ENCODE measurements at places on chromosomes 1 and 21. TPM values are rescaled to one million over a fixed set of nuclear protein-coding genes. Genes with fewer than 3 reads are reported as not detected.

GRCh38 chr1:182910143-182910542 is 42.8 kb downstream of the SHCBP1L start:
- DNase-seq, result no peak

DNA sequence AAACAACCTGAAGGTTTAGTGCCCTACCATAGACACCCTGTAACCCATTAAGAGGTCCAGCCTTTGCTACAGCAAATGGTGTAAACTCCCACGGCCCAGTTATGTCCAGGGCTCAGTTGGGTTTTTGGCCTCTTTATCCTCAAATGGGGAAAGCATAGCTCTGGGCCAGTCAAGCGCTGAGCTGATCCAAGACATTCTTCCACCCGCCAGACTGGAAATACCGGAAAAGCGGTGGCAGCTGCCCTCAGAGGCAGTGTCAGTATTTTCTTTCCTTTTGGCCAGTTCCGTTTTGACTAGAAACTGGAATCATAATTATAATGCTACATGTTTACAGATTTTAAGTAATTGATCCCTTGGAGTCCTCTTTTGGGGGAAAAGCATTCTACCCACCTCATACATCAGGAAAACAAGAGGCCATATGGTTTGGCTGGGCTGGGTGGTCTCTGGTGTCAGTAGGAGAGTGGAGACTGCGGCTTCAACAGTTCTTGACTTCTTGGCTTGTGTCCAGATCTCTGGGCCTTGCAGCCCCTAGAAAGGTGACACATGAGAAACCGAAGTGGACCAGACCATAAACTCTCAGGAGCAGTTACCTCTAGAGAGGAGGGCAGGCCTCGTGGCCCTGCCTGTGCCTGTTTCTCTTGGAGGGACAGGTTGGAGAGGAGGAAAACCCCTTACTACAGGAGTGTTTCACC is 30.2 kb upstream of the CLDN14 start:
- no peak for DNase-seq

DNA sequence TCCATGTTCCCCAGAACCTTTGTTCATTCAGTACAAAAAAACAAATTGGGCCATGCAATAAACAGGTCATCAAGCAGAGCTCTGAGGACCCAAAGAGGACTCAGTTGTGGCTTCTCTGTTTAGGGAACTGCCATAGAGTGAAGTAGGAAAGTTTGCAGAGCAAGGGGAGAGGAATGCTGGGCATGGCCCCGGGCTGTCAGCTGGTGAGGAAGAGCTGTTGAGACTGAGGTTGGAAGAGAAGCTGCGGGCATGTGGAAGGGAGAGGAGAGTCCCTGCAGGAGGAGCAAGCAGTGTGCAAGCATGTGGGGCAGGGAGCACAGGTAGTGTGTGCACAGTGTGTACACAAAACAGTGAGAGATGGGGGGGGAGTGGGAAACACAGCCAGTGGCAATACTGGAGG is 71.8 kb downstream of the NTPCR start:
- no peak for DNase-seq

DNA sequence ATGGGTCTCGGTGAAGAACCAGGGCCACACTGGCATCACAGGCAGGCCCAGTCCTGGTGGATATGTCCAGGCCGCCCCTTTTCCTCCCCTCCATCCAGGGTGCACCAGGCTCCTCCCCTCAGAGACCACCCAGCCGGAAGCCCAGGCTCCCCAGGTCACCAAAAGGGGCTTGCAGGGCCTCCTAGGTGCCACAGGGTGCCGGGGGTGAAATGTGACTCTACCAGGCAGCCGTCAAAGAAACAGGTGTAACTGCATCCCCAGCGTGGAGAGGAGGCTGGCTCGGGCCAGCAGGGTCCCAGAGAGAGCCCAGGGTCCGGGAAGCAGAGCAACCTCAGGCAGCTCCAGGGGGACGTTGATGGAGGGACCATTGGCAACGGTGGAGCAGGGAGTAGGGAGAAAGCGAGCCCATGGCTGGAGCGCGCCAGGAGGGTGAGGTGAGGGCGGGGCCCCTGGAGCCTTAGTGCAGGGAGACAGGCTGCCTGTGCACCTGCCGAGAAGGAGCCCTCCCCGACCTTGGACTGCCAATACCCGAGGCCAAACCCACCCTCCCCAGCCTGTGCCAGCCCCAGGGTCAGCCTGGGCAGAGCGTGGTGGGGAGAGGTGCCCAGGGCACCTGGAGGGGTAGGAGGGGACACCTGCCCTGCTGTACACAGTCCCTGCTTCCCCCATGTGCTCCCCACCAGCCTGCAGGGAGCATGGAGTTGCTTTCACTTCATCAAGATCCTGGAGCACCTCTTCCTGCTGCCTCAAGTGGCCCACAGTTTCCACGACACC is 48.3 kb upstream of the POFUT2 start:
- DNase-seq, result no peak

DNA sequence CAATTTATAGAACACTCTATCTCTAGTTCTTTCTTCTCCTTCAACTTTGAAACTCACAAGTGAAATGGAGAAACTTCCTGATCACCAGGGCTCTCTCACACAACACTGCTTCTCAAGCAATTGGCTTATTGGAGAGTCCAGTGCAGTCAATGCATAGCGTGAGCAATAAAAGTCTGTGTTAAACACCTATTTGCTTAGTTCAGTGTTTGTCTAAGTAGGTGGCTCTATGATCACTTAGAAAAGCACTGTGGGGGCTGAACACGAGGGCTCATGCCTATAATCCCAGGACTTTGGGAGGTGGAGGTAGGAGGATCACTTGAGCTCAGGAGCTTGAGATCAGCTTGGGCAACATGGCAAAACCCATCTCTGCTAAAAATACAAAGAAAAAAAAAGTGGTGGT is 12.2 kb downstream of the CTSS start:
- no peak for DNase-seq

DNA sequence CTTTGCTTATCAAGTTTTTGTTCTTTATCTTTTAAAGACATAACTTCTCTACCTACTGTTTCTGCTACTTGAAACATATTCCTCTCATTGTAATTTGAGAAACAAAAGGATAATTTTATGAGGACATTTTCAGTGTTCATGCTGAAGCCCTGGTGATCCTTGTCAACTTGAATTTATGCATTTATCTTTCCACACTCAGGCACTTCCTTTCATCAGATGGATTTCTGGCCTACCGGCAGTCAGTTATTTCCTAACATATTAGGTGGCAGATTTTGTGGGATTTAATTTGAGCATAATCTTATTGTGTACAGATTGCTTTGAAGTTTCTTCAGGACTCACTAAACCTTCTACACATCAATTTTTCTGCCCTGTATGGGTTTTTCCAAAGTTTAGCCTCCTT is 75.0 kb downstream of the RGL1 start:
- peak; percentile 22 for DNase-seq

DNA sequence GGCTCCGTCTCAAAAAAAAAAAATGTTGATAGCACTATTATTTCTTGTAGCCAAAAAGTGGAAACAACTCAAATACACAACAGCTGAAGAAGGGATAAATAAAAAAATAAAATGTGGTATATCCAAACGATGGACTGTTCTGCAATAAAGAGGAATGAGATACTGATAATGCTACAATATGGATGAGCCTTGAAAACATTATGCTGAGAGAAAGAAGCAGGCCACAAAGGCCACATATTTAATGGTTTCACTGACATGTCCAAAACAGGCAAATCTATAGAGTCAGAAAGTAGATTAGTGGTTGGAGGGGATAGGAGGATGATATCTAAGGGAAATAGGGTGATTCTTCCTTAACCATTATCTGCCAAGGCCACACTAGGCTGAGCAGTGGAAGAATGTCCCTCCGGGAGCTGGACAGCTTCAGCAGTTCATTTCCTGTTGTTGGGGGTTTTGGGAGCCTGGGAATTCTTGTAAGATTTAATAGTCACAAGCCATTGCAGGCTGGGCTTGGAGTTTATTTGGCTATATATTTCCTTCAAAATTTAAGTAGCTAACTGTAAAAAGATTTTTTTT is 53.5 kb downstream of the ST3GAL3 start:
- peak; percentile 29 for DNase-seq

Gene KAZN
- total RNA-seq, result 8.6 TPM

DNA sequence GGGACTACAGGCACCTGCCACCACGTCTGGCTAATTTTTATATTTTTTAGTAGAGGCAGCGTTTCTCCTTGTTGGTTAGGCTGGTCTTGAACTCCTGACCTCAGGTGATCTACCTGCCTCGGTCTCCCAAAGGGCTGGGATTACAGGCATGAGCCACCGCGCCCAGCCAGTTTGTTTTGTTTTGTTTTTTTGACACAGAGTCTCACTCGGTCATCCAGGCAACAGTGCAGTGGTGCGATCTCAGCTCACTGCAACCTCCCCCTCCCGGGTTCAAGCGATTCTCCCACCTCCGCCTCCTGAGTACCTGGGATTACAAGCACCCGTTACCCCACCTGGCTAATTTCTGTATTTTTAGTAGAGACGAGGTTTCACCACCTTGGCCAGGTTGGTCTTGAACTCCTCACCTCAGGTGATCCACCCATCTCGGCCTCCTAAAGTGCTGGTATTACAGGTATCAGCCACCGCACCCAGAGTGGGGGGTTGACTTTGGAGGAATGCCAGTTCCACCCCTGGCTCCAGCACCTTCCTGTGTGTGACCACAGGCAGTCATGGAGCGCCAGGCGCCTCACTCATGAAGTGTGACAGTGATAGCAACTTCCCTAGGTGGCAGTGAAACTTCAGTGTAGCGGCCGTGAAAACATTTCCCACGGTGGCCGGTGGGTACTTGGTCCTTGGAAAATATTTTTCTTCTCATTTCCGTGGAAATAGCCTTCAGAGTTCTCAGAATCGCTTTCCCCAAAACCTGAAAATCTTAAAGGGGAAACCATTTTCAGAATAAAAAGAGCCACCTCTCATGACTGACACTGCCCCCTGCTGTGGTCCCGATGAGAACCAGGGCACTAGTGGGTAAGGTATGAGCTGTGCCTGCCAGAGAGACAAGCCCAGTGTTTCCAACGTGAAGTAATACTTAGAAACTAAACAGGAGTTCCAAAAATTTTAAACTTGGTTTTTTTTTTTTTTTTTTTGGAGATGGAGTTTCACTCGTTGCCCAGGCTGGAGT is 48.6 kb downstream of the WDR4 start:
- no peak for DNase-seq

Gene C8B
- not detected for total RNA-seq

DNA sequence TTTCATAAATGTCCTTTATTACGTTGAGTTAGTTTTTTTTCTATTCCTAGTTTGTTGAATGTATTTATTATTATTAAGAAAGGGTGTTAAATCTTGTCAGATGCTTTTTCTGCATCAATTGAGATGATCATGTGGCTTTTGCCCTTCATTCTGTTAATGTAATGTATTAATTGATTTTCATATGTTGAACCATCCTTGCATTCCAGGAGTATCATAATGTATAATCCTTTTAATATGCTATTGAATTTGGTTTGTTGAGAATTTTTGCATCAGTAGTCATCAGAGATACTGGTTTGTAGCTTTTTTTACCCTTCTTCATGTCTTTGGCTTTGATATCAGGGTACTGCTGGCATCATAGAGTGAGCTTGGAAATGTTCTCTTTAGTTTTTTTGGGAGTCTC is 100.0 kb downstream of the POFUT2 start:
- DNase-seq, result no peak

Gene OR2AK2
- not detected for total RNA-seq

Gene RBM11
- total RNA-seq, result 0.32 TPM

DNA sequence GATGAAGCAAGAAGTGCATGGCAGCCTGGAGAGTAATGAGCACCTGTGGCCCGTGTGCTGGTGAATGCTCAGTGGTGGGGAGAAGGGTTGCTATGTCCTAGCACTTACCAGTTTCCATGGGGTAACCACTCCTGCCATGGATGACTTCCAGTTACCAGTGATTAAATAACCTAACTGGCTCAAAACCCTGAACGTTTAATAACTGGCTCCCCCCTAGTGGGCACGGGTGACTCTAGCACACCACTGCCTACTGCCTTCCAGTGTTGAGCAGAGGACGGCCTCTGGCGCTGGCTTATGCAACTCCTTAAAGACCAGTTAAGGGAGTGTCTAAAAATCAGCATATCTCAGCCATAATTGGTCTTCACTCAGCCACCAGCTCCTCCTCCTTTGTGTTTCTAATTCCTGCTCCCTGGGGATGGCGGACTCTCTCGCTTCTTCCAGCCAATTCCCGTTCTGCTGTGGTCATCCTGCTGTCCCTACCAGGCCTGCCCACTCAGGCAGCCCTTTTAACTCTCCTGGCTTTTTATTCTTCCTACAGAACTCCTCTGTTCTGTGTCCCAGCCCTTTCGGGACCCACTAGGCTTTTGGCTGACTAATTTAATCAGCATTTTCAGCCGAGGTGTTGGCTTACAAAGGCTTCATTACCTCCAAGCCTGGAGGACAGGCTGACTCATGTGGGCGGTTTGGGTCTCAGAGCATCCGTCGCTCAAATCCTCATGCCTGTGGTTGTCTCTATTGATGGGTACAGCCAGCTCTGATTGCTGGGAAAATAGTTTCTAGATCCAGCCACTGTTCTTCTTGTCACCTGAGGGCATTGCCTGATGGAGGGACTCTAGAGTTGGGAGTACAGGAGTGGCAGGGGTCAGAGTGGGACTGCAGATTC is 332.4 kb downstream of the CAMTA1 start:
- DNase-seq, result peak; percentile 70

DNA sequence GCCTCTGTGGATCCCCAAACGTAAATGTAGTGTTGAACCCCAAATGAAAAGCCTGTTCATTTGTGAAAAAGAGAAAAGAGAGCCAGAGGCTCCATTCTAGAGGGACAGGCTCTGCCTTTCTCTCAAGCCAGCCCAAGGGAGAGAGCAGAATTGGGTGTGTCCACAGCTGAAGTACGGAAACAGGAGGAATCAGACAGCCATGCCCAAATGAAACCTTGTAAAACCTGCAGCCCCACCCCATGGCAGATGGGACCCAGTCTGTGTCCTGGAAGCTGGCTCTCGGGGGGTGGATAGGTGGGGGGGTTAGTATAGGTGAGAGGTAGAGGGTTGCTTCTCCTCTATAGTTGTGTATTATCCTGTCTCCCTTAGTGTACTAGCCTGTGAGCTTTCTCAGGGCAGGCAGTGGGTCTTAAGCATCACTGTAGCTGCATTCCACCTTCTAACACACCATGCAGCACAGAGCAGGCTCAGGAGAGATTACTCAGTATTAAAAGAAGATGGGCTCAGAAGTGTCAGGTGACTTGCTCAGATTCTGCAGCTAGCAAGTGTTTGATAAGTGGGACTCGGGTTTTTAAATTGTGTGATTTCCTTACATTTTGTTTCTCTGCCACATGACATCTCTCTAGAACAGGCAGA is 67.4 kb upstream of the SIPA1L2 start:
- DNase-seq, result no peak

Gene CFH
- 28.3 TPM for total RNA-seq

GRCh38 chr1:14715802-14716201 is 117.3 kb downstream of the KAZN start:
- DNase-seq, result no peak

DNA sequence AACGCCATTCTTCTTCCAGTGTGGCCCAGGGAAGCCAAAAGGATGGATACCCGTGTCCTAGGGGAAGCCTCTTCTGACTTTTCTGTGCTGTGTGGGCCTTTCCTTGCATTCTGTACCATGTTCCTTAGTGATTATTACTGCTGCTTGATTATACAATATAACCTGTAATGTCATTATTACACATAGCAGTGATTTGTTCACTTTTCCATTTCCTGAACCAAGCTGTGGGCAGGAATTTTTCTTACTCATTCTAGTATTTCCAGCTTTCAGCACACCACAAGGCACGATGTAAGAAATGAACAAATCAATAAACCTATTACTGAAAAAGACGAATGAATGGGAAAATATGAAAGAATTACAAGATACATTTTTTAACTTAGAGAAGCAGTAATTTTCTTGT is 8.4 kb upstream of the USP33 start:
- no peak for DNase-seq

- DNase-seq, result no peak
Measured at GRCh38 chr1:26959722-26960624, at the start of gene KDF1. Gene KDF1 (minus strand): TSS chr1:26960468. CDS start chr1:26952380, 8,088 bp downstream.

GRCh38 chr1:161158316-161159010 is 837 bp upstream of the USP21 start:
- DNase-seq, result no peak
